ENCODE measurements at places on chromosomes 4 and X. TPM values are rescaled to one million over a fixed set of nuclear protein-coding genes. Genes with fewer than 3 reads are reported as not detected.

The RNF150 gene
- 0.07 TPM for total RNA-seq

DNA sequence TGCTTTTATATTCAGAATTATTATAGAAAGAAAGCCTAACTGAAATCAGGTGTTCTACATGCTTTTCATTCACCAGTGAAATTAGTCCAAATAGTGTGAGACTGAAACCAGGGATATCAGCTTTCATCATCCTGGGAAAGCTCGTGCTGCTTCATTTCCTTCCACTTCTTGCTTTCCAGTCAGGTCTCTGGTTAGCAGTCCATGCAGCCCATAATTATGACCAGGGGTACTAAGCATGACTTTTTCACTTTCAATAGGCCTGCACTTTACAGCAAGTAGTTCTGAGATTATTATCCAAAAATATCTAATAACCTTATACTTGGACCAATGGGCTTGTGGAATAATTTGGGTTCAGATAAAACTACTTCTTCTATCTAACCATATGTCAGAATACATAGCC, 673.2 kb upstream of the MAGEB2 start:
- H3K4me1 ChIP-seq = no peaks in the 10 kb centered on the region
- H3K4me3 ChIP-seq = no peak overlapping the region
- no peak overlapping the region for H3K27ac ChIP-seq
- no peak for DNase-seq
- H3K27me3 ChIP-seq = no peaks in the 10 kb centered on the region
- H3K36me3 ChIP-seq = no peaks in the 10 kb centered on the region

DNA sequence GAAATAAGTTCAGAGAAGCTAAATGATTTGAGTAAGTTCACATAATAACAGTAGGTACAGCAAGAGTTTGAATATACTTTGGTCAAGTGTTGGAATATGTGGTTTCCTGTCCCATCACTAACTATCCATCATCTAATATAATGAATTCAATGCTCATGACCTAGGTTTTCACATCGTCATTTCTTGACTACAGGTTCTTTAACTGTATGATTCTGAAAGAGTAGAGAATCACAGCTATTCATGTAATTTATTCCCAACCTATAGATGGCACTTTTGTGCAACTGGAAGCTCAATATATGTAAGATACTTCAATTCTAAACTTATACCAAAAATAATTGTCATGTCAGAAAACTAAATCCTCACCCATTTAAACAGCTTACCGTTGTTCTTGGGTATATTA, 53.1 kb downstream of the TIGD2 start:
- DNase-seq = no peak
- no peaks in the 10 kb centered on the region for H3K36me3 ChIP-seq
- H3K4me3 ChIP-seq = no peak overlapping the region
- H3K27ac ChIP-seq = no peak overlapping the region
- peaks cover 2% of the 10 kb centered on the region for H3K27me3 ChIP-seq
- H3K4me1 ChIP-seq = no peaks in the 10 kb centered on the region

DNA sequence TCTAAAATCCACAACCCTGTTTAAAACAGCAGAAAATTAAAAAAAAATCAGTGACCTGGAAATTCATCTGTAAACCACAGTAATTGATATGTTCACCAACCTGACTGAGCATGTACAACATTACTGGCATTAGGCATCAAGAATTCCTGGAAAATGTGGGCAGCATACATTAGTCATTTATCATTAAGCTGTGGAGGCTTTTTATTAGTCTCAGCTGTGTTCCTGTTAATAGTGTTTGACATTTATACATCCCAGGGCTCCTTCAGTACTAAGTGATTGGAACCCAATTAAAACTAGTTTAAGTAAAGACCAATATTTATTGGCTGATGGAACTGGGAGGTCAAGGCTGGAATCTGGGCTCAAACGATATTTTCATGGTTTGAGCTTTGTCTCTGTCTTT, 227.3 kb upstream of the GIMD1 start:
- no peak overlapping the region for H3K4me3 ChIP-seq
- no peak for DNase-seq
- H3K4me1 ChIP-seq = no peaks in the 10 kb centered on the region

GRCh38 chr4:85942107-85942506, 417.7 kb downstream of the MAPK10 start:
- no peaks in the 10 kb centered on the region for H3K27me3 ChIP-seq
- no peak overlapping the region for H3K4me3 ChIP-seq
- no peak overlapping the region for H3K27ac ChIP-seq
- H3K4me1 ChIP-seq = no peaks in the 10 kb centered on the region
- no peaks in the 10 kb centered on the region for H3K36me3 ChIP-seq

DNA sequence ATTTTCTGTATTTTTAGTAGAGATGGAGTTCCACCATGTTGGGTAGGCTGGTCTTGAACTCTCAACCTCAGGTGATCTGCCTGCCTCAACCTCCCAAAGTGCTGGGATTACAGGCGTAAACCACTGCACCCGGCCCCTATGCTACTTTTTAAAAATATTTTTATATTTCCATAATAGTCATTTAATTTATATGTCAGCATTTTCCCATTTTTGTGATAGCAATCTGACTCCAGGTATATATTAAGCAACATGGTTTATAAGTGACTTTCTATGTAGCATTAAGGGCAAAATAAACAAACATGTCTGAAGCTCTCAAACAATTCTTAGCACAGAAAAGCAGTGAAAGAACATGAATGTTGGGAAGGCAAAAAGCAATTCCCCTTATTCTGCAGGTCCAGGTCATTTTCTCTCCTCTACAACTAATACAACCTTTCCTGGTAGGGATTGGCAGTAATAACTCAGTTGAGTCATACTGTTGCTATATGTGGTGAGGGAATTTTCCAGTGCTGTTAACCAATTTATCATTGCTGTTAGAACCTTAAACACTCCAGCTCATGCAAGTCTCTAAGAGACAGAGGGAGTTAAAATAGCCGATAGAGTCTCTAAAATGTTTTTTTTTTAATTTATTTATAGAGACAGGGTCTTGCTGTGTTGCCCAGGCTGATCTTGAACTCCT, 24.0 kb downstream of the SMIM14 start:
- DNase-seq = no peak
- H3K27ac ChIP-seq = no peak overlapping the region
- H3K27me3 ChIP-seq = no peaks in the 10 kb centered on the region

The PLXNB3 gene
- total RNA-seq = 0.52 TPM

DNA sequence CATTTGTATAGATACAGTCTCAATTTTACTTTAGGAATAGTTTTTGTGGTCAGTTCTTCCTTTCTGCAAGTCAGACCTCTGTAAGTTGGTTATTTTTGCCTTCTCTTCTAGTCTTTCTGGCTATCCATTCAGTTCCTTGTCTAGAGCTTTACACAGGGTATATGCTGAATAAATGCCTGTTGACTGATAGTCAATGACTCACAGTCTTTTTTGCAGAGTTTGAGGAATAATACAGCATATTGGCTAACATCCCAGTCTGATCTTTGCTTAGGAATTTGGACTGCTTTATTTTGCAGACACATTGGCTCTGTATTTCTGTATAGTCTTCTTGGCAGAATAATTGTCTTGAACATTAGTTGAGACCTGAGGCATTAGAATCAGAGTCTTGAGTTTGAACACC, 132.4 kb downstream of the MAGEC1 start:
- no peak for DNase-seq
- no peaks in the 10 kb centered on the region for H3K4me1 ChIP-seq
- H3K36me3 ChIP-seq = no peaks in the 10 kb centered on the region
- H3K27me3 ChIP-seq = no peaks in the 10 kb centered on the region
- no peak overlapping the region for H3K4me3 ChIP-seq
